ENCODE measurements at places on chromosomes 4 and X.

- no peak for DNase-seq
Observed at GRCh38 chr4:86132468-86132867, 227.4 kb downstream of the MAPK10 start.

DNA sequence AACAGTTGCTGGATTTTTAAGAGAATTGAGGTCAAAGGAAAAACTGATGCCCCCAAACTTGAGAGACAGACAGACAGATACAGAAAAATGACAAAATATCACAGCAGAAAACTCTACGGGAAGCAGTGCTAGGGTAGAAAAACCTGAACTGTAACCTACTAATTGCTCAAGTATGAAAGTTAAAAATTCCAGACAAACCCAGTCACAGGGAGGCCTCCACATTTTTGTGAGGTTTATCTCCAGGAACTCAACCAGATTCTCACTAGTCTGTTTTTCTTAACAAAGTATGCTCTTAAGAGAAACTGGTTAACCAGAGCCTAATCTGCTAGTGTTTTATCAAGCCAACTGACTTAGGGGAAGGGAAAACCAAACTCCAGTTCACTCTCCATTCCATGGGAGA is 19.9 kb upstream of the PPP3CA start:
- no peak for DNase-seq

GRCh38 chr4:10045481-10045880 is 24.2 kb upstream of the SLC2A9 start:
- no peak for DNase-seq

- DNase-seq, result peak; percentile 3
Observed at GRCh38 chrX:110992611-110993010, 103.4 kb upstream of the PAK3 start.

- no peak for DNase-seq
Observed at GRCh38 chr4:30836231-30836630, 116.1 kb downstream of the PCDH7 start.

DNA sequence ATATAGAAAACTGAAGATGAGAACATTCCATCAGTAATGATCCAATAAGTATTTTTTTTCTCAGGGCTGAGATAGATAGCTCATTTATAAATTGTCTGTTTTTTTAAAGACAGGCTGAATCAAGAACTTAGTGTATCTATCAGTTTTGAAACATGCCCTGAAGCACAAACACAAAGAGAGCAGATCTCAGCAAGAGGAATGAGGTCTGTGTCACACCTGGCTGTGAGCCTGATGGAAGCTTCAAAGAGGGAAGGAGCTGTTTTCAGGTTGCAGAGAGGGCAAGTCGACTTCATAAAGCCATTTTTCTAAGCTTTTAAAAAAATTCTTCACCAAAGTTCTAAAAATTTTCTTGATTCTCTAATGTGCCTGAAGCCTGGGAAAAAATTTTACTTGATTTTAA is 434.9 kb downstream of the PDGFC start:
- DNase-seq, result no peak

DNA sequence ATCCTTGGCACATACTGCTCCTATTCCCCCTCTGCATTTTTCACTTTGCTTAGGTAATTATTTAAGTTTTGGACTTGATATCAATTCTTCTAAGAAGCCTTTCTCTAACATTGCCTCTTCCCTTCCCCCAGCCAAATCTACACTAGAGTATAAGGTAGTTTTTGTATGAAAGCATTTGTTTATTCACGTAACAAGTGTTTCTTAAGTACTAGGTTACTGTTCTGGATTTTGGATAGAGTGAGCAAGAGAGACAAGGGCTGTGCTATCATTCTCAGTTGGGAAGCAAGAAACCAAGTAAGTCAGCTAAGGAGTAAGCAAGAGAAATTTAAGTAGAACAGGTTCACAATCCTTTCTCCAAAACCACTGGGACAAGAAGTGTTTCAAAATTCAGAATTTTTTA is 55.9 kb upstream of the HHIP start:
- DNase-seq, result no peak

GRCh38 chrX:42797651-42798269 is 19.8 kb upstream of the PPP1R2C start:
- DNase-seq, result no peak

- no peak for DNase-seq
Observed at GRCh38 chr4:14807856-14808255, 194.4 kb upstream of the CPEB2 start.

DNA sequence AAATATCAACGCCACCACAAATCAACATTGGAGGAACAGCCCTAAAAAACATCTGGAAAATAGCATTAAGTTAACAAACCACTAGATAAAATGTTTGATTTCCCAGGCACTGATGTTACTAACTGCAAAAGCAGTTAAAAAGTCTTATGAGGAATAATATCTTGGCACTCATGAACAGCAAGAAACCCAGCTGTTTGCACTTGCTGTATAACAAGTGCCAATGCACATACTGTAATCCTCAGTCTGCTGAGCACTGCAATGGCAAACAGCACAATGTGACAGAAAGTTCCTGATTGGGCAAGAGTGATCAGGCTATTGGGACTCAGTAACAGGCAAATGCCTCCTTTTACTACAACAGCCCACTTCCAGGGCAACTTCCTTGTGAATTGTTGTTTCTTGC is 20.8 kb upstream of the SEC24B start:
- no peak for DNase-seq

GRCh38 chrX:38110231-38110630 is 103.9 kb downstream of the SYTL5 start:
- DNase-seq, result no peak

DNA sequence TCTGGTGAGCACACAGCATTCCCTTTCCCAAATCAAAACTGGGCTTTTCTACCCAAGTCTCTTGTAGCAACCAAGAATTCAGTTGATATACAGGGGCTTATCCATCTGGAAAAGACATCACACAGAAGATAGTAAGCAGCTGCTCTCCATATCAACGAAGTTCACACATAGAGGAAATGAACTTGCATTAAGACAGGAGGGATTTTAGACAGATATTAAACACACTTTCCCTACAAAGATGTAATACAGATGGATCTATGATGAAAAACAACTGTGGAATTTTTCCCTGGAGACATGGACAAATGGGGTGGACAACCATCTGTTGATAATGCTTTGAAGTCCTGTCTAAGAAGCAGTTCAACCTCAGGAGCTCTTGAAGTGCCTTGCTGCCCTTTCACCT is 9.8 kb upstream of the PDE5A start:
- no peak for DNase-seq

DNA sequence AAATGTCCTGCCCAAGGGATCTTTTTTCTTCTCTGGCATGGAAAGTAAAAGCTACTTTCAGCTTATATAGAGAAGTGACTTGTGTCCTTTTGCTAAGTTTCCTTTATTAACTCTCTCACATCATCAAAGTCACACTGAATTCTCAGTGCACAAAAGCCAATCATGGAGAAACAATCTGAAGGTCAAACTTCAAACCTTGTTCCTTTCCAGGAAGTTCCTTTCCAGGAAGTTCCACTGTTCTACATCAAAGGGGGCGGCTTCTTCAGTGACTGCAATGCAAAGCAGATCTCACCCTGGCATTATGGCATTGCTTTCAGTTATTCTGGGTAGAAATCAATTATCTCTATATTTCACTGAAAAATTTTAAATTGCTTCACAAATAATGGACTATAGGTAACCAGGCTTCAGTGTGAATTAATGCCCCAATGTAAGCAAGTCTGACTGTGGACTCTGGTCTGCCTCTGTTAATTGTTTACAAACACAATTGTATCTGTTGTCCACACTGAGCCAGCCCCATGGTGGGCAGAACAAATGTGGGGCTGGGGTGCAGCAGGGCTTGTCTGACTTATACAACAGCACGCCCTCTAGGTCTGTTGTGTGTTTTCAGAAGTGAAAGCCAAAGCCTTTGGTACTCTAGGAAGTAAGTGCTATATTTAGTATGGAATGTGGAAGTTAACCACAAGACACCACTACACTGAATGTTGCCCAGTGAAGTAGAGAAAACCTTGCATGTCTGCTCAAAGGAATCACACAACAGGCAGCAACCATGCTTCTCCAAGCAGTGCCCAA is 98.8 kb downstream of the CDS1 start:
- DNase-seq, result no peak

- DNase-seq, result no peak
Observed at GRCh38 chr4:5033281-5033841, 14.1 kb upstream of the CYTL1 start.

GRCh38 chr4:25233737-25234389 is at the start of gene PI4K2B:
Gene PI4K2B (plus strand): TSS chr4:25234033. CDS start chr4:25234164, 131 bp downstream.
- peak; percentile 91 for DNase-seq

DNA sequence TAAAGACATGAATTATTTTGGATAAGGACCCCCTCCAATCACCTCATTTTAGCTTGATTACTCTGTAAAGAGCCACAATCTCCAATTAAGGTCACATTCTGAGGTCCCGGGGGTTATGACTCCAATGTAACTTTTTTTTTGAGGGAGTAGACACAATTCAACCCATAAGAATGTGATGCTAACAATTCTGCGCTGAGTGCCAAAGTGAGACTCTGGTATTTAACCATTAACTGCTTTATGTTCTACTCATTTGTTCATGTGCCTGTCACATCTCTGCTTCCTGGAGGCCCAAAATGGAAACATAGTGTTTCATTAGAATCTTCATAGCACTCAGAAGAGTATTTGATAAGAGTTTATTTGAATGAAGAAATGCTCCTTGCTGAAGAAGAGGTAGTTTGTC is 234.8 kb downstream of the CPE start:
- DNase-seq, result no peak

DNA sequence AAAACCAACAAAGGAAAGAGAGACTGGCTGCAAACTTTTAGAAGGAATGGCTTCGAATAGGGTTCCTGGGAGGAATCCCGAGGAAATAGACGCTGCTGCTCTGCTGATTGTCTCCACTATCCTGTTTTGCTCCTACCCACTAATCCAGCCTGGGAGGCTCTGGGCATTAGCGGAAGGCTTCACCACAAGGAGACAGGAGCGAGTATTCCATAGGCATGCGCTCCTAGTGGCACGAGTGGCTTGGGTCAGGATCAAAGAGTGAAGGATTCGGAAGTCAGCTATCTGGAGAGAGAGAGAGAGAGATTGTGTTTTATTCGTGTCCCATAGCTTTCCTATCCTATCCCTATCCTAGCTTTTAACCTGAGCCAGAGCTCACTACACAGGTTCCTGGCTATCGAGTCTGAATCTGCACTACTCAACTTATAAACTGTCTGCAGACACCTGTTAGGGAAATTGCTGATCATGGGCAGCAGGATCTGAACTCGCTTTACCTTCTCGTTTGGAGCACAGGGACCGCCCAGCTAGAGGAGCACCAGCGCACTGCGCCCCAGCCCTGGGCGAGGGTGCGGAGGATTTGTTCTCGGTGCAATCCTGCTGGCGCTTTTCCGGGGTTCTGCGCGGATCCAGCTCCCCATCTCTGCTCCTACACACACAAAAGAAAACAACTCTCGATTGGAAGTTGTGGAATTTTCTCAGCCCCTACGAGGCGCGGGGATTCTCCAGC is 740 bp upstream of the NPY2R start:
- no peak for DNase-seq

DNA sequence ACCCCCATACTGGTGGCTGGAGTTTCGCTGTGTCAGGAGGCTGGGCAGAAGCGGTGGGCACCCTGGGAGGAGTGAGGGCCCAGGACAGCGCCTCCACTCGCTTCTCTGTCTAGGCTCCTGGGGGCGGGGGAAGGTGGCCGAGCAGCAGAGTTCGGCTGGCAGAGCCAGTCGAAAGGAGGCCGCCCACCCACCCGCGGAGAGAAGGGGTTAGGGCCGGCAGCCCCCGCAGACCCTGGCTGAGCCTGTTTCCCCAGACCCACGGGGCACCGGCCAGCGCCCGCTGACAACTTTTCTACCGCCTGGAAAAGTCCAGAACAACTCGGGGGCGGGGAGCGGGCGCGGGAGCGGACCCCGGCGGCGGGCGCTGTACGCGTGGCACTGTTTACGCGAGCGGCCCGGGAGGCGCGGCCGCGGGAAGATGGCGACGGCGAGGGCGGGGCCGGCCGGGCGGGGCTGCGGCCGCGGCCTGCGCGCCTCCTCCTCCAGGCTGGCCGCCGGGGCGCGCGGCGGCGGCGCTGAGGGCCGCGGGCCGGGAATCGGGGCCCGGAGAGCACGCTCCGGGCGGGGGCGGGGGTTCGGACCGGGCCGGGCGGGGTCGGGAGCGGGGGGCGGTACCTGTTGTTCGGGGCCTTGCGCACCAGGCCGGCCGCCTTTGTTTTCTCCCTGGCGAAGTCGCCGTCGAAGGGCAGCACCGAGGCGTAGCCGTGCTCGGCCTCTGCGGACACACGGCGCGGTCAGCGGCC is 628 bp downstream of the MXD4 start:
- DNase-seq, result peak; percentile 42

GRCh38 chrX:34778916-34779315 is 121.8 kb upstream of the TMEM47 start:
- no peak for DNase-seq

DNA sequence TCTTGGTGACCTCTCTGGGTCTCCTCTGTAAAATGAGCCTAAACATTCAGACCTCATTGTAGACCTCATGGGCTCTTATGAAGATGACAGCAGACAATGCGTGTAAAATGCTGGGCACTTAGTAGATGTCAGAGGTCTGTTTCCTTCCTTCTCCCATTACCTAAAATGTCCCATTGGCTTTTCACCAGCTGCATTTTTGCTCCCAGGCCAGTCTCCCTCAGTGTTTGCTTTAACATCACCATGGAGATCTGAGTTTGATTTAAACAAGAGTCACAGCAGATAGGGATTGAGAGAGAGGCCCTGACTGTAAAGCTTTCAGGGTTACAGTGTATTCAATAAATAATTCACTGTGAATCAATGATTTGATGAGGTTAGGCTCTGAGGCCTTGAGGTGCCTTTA is 24.3 kb downstream of the PSAPL1 start:
- no peak for DNase-seq

DNA sequence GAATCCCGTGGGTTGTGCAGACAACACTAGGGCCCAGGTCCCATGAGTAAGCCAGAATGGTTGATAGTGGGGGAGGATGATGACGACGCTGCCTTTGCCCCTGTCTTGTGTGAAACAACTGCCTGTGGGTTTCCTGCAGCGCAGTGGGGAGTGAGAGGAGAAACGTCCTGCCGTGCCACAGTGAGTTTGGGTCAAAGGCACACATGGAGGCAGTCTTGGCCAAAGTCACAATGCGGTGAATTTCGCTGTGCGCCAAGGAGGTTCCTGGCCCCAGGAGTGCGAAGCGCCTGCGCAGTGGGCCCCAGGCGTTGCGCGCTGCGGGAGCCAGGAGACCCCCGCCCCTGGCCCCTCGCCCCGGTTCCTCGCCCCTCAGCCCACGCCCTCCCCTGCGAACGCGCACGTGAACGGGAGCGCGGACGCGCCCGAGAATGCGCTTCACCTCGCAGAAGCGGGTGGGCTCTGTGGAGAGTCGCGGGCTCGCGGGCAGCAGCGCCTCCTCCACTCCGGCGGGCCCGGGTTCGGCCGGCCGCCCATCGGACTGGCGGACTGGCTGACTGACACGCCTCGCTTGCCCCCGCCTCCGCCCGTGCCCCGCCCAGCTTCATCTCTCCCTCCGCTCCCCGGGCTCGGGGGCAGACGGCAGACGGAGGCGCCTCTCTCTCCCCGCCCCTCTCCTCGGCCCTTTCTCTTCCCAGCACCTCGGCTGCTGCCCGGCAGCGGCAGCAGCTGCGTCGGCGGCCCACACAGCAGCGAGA is at the start of gene NUDT10:
Gene NUDT10 (plus strand): TSS at position 635 of the 755 bp plus-strand sequence. CDS start 144 bp downstream, outside the sequence.
- no peak for DNase-seq

GRCh38 chr4:174278467-174278866 is 5.0 kb downstream of the FBXO8 start:
- no peak for DNase-seq

GRCh38 chrX:23435108-23435507 is 100.5 kb downstream of the PTCHD1 start:
- no peak for DNase-seq

- no peak for DNase-seq
Observed at GRCh38 chrX:85024044-85024443, 20.4 kb downstream of the APOOL start.

All from effector CD4-positive, alpha-beta T cell (primary cell).